ENCODE measurements at places on chromosomes 4 and X.

DNA sequence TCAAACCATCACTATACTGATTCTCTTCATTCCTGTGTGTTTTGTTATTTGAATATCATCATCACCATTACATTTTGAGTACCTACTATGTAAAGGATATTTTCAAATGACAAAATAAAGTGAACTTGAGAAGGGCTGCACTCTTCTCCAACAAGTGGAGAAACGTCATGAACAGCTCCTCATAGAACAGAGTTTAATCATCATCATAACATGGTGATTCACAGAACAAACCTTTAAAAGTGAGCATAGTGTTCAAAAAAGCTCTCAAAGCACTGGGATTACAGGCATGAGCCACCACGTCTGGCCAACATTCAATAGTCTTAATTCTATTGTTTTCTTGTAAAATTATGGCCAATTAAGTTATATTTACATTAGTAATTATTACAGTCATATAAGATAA is 993.9 kb downstream of the PDHA2 start:
- no peak for DNase-seq

GRCh38 chrX:110402091-110402849 is 43.6 kb downstream of the RTL9 start:
- DNase-seq = no peak

- no peak for DNase-seq
Observed at GRCh38 chr4:108830509-108831244, 67.8 kb upstream of the ETNPPL start.

GRCh38 chrX:83845397-83845796 is 15.5 kb upstream of the CYLC1 start:
- DNase-seq = no peak

DNA sequence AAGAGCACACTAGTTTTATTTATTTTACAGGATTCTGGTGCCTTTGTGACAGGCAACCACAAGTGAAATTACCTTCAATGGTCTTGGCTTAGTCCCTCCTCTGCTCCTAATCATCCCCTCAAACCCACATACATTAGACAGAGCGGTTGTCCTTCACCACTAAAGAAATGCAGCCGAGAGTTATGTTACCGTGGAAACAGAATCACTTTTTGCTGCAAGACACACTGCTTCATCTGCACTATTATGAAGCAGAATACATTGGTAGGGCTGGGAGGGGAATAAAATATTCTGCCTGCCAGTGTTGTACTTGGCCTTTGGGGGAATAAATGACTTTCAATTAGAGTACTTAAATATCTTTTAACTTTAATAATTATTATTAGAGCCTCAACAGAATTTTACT is 75.2 kb downstream of the ARHGEF38 start:
- DNase-seq = no peak

DNA sequence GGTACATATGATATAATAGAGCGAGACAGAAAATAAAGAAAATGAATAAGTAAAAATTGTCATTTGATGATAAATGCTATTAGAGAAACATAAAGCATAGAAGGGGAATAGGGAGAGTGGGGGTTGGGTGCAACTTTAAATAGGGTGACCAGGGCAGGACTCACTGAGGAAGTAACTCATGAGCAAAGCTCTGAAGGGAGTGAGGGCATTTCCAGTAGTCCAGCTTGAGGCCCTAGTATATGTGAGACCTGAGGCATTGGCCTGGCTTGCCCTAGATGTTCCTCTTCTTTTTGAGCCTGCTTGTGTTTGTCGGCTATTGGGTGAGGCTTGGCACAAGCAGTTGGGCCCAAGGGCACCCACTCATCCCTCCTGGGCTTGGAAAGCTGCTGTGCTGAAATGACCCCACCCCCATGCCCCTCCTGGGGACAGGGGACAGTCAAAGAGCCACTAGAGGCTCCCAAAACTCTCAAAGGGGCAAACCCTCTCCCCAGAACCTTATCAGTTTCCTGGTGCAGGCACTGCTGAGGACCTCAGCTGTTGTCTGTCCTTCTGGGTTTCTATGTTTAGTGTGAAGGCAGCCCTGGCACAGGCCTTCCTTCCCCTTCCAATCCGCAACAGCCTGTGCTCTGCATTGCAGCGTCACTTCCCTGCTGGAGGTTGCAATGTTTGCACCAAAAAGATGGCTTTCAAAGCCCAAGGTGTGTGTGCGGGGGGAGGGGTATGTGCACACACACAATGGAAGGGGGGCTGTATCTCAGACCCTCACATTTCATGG is 40.1 kb downstream of the APLN start:
- no peak for DNase-seq

DNA sequence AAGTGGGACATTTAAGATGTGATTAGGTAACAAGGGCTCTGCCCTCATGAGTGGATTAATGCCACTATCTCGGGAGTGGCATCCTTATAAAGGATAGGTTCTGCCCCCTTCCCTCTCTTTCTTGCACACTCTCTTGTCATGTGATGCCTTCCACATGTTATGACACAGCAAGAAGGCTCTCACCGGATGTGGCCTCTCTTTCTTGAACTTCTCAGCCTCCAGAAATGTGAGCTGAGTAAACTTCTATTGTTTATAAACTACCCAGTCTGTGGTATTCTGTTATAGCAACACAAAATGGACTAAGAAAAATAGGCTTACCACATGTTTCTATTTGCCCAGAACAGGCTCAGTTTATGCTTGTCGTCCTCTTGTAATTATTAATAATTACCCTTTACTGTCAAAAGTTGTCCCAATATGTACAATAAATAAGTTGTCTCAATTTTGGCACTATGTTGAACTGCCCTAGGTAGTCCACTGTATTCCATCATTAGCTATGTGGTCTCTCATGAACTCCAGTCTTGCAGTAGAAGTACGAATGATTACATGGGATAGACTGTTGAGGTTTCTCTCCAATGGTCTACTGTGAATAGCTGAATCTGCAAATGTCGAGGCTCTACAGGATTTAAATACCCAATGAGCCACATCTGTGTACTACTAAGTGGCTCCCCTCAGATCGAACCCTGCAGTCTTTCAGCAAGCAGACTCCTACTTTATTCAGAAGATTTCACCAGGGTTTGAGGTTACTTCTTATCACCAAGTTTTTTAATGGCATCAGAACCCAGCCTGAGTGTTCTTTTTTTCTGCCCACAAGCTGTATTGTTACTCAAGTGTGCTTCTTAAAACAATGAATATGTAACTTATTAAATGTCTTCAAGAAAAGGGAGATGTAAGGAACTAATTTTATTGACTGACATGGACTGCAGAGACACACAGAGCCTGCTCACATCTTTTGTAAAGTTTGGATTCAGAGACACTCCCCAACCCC is 102.0 kb upstream of the LEF1 start:
- DNase-seq = peak; percentile 54

Measured in brain pericyte (primary cell).